ENCODE measurements at places on chromosomes 2 and 18.

DNA sequence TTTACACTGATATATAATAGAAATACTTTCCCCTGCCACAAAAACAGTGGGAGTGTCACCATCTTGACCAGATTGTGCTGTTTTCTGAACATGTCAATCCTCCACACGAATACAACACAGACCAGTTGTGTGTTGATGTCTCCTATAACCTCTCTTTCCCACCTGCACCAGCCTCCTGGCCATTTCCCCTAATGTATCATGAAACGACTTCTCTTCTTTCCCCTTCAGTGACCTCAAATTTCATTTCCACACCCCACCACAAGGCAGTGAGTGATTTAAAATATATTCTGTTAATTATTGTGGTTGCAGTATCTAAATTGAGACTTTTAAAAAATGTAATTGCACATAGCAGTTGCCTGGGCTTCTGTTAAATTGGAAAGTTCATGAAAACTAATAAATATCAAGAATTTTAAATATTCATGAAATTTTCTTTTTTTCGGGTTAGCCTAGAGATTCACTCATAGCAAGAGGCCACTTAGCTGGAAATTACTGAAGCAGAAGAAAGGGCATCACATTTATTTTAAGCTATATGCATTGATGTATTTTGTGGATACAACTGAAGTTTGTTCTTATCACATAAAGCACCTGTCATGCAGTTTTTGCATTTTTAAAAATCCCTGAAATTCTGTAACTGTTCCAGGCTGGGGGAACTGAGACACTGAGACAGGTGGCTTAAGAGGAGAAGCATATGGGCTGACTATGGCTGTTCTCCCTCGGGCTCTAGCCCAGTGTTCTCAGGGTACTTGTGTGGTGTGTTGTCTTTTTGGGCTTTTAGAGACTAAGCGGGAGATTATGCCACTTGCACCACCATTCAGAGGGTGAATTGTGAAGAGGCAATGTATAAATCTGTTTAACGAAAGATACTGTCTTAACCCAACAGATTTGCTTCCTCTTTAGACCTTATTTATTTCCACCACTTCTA is 15.9 kb downstream of the FAM171B start:
- DNase-seq, result no peak

- no peak for DNase-seq
Observed at GRCh38 chr2:122523143-122523542, 767.7 kb downstream of the TSN start.

DNA sequence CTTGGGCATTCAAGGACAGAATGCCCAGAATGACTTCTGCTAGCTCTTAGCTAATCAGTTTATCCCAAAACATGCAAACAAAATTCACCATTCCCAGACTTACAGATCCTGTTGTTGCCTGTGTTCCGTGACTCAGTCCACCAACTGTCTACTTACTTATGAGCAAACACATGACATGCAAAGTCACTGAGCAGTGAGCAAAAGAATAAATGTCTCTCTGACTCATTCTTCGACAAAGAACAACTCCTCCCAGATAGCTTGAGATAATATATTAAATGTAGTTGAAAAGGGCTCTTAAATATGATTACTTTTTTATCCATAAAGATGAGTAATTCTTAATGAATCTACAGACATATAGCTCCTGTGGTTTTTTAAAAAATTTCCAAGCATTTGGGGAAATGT is 9.0 kb upstream of the CREG2 start:
- no peak for DNase-seq

- DNase-seq, result no peak
Observed at GRCh38 chr2:184004948-184005672, 593.2 kb upstream of the ZNF804A start.

GRCh38 chr18:63831080-63831788 is 56.0 kb downstream of the SERPINB7 start:
- no peak for DNase-seq

DNA sequence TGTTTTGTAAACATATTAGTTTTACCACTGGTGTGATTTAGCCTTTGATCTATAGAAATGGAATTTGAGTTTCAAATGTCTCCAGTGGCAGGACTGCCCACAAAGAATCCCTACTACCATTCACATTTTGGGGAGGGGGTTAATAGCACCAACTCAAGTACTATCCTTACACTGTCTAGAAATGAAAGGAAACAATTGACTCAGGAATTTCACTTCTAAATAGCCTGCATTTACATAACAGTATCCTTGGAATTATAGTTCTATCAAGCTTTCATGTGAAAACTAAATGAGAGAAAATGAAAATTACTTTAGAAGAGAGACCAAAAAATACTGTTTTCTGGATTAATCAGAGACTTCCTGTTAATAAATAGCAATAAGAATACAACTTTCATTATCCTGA is 7.5 kb upstream of the CCDC93 start:
- DNase-seq, result no peak

GRCh38 chr2:84429328-84429727 is 29.8 kb downstream of the SUCLG1 start:
- no peak for DNase-seq

- DNase-seq, result no peak
Observed at GRCh38 chr2:232291343-232291742, 87.2 kb upstream of the ALPP start.

- no peak for DNase-seq
Observed at GRCh38 chr2:217604527-217605194, 398.1 kb downstream of the TNS1 start.

DNA sequence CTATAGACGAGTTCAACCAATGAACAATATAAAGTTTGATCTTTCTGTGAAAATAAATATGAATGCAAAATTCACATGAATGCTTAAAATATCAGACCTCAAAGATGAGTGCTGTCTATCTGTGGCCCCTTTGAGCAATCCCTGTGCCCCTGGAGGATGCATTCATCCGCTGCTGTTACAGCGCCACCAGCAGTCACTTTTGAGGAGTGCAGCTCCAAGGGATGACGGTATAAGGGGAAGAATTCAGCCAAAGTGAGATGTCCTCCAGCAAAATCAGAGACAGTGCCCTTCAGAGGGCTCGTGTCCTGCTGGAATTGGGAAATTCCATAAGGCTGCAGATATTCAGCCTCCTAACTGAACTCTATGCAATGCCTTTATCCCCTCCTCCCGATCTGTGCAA is 12.0 kb upstream of the CHRNA1 start:
- DNase-seq, result no peak

DNA sequence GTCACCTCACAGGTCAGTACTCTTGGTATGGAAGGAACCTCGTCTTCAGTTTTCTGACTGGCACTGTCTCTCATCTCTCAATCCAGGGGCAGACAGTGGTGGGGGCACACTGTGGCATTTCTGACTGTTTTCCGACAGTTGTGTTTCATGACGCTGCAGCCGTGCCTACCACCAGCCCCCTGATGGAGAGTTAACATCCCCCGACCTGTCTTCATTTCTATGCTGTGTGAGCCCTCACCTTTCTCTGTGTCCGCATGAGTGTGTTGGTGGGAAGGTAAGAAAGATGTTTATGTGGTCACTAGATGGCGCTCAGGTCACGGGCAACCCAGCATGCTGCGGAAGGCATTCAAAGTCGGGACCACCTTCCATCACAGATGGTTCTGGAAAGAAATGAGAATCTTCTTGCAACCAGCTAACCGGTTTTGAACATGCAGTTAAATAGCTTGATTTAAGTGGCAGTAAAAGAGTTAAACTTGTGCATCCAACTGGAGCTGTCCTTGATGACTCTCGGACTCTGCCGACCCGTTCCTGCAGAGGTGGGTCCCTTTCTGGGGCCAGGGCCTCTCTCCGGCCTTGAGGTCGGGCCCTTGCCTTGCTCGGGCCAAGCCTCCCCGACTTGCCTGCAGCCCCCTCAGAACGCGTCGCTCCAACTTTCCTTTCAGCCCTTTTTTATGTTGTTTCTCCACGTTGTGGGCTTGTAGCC is 92.4 kb downstream of the DYSF start:
- DNase-seq, result no peak

DNA sequence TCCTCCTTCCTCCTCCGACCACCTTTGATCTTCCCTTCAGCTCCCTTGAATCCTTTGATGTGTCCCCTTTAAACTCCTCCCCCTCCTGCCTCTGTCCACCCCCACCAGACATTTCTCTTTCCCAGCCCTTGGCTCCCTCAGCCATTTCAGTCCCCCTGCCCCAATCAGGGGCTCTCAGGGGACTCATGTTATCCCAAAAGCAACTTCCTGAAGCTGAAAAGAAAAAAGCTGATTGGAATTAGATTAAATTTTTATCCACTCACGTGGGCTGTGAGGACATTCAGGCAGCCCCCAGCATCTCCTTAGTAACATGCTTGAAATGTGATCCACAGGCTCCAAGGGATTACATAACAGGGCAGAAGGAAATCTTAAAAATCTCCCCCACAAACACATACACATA is 81.3 kb downstream of the NEURL3 start:
- DNase-seq, result no peak

- DNase-seq, result no peak
Observed at GRCh38 chr18:8726281-8726680, 20.9 kb downstream of the MTCL1 start.

DNA sequence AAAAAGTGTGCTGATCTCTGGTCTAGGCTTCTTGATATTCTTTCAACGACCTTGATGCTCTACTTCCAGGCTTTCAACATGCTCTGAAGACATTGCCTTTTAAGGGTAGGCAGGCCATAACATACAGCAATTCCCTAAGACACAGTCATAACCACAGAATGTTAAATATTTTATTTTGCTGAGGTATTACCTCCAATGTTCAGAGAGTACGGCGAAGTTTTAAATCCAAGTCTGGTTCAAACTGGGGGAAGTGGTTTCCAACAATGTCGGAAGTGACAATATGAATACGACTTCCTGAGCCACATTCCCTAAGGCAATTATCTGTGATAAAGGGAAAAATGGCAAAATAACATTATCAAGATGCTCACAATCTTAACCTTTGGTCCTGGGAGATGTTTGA is 1077.9 kb upstream of the PIK3C3 start:
- DNase-seq, result no peak

DNA sequence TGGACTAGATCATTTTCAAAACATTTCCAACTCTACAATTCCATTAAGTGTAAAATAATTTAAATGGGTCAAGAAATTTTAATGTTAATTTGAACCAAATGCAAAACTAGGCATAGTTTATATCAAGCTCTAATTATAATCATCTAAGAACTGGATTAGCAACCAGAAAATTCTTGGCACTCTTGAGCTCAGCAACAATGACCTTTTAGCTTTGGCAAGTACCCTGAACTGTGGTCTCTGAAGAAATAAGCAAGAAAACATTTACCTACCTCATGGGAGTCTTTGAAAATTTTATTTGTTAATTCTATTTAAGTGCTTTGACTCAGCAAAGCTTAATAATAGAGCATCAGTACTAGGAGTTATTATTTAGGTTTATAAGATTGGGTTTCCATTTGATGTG is 313.2 kb downstream of the SATB2 start:
- DNase-seq, result no peak

- no peak for DNase-seq
Observed at GRCh38 chr2:9768388-9768787, 74.9 kb upstream of the TAF1B start.

DNA sequence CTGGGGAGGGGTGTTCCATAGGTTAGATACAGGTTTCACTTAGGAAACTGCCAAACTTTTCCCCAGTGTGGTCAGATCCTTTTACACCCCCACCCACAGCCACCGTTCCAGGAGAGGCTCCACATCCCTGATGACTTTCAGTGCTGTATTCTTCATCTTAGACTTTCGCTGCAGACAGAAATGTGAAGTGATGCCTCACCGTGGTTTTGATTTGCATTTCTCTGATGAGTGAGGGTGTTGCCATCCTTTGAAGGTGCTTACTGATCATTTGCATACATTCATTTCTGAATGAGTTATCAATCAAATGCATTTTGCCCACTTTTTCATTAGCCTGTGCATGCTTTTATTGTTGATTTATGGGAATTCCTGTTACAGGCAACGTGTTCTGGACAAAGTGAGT is 14.9 kb downstream of the COPS9 start:
- DNase-seq, result no peak

DNA sequence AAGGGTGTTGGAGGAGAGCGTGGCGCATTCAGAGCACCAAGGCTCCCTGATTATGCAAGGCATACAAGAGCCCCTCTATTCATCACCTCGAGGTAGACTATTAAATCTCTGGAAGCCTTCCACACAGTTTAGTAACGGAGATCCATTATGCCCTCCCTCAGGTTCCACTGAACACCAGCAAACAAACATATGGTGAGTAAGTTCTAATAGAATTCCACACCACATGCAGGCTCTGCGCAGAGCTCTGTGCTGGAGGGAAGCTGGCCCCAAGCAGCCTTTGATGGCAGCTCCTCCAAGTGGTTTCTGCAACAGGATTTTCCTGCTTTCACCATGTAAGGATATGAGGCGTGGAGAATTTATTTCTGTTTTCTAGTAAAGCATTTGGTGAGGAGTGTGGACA is 238.6 kb downstream of the C1D start:
- no peak for DNase-seq

- no peak for DNase-seq
Observed at GRCh38 chr2:110874453-110875383, 142.3 kb downstream of the ACOXL start.

DNA sequence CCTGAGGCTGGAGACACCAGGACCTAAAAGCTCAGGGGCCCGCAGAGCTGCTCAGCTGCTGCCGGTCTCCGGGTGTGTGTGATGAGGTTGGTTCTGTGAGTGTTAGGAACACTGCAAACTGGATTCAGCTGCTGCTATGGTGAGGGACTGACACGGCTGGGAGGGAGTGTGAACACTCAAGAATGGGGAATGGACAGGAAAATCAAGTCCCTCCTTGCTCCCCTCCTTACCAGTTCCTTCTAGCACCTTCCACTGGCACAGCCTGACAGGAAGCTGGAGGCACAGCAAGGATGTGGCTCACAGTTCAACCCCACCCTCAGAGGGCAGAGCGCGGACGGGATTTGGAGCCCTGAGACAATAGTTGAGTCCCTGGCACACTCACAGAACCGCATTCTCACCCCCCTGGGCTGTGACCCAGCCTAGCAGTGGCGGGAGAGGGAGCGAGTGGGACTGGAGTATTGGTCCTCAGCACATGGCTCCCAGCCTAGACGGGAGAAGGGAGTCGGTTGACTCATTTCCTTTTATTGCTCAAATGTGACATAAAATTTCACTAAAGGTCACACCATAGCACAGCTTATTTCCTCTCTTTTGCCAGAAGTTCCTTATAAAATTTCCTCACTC is 42.5 kb downstream of the LRRC30 start:
- no peak for DNase-seq

GRCh38 chr2:12513339-12513738 is 203.4 kb upstream of the TRIB2 start:
- no peak for DNase-seq

- DNase-seq, result no peak
Observed at GRCh38 chr2:239303711-239304532, 96.9 kb downstream of the HDAC4 start.
